ENCODE measurements at places on chromosomes 7 and 10. TPM values are rescaled to one million over a fixed set of nuclear protein-coding genes. Genes with fewer than 3 reads are reported as not detected.

DNA sequence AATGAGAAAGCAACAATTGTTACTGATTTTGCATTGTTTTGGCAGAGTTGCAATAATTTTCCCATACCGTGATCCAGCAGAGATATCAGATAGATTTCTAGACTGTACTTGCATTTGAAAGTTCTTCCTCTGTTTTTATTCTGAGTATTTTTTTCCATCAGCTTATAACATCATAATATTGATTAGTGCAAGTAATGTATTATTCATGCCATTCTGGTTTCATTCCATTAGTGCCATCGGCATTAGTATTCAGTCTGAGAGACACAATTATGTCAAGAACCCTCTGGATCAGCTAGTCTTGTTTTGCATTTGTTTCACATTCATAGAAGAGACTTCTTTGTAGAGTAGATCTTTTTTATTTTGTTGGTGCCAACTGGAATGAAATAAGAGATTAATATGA, 304.0 kb downstream of the BBS9 start:
- no peak for DNase-seq

- DNase-seq = no peak
Measured at GRCh38 chr7:26052706-26053105, 99.3 kb upstream of the NFE2L3 start.

DNA sequence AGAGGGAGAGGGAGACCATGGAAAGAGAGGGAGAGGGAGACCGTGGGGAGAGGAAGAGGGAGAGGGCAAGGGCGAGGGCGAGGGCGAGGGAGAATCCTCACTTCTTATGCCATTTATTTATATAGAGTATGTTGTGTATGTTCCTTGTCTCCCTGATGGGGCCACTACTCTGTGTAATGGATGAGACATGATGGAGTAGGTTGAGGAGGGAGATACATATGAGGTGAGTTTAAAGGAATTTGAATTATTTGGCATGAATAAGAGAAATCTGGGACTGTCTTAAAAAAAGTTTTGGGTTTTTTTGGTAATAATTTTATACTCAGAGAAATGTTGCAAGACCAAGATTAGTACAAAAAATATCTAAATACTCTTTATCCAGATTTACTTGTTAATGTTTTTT, 20.1 kb downstream of the CCSER2 start:
- no peak for DNase-seq

DNA sequence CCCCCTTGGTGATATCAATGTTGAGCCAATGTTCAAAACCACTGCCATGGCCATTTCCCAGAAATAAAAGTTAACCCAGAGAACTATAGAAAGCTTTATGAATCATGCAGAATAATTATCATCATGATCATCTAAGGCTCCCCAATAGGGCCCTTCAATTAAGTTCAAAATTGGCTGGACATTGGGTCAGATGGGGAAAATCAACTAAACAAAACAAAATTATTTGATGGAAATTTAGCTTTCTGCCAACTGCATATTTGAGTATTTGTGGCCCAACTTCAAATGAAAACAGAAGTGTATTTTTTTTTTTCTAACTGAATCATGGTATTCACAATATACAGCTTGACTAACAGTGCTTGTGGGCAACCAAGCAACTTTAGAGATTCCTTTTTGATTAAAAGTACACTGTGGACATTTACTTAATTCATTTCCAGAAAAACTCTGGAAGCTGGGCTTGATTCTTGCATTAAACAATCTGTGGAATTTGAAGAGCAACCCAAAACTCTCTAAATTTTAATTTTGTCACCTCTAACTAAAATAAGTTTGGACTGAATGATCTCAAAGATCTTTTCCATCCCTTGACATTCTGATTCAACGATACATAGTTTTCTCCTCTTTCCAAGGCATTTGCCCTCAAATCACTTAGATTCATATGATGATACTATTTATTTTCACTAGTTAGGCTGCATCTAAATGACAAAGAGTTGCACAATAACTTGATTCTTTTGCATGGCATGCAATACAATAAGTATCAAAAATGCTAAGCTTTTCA, 203.2 kb downstream of the AHR start:
- no peak for DNase-seq

DNA sequence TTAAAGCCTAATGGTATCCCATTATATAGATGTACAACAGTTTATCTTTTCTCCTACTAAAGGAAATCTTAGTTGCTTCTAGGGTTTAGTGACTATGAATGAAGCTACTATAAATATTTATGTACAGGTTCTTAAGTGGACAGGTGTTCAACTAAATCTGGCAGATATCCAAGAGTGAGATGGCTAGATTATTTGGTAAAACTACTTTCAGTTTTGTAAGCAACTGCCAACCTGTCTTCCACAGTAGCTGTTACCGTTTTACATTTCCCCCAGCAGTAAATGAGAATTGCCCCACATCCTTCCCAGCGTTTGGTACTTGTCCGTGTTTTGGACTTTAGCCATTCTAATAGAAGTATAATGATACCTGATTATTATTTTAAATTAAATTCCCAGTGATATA, 144.9 kb upstream of the MAGI2 start:
- no peak for DNase-seq

- no peak for DNase-seq
Measured at GRCh38 chr10:95214369-95214768, 20.3 kb downstream of the ACSM6 start.

- no peak for DNase-seq
Measured at GRCh38 chr7:7971308-7972040, 2.9 kb downstream of the GLCCI1 start.

GRCh38 chr10:84191106-84191505, 3.2 kb upstream of the CDHR1 start:
- DNase-seq = no peak

DNA sequence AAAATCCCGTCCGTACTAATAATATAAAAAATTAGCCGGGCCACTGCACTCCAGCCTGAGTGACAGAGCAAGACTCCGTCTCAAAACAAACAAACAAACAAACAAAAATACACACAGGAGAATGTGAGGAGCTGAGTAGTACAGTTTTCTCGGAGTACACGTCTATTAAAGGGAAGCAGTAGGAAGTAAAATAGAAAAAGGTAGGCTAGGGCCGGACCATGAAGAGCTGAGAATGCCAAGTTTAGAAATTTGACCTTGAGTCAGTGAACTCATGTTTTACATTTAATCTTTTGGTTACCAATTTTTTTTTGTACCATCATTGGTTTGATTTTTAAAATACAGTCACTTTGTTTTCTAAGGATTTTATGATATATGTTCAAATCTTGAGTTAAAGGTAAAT, 64.1 kb downstream of the KAT6B start:
- no peak for DNase-seq

C10orf53 gene
- not detected for total RNA-seq

CCL24 gene
- total RNA-seq = not detected

ZNF239 gene
- total RNA-seq = 4.2 TPM

PALD1 gene
- total RNA-seq = 4.1 TPM

ANKRD61 gene
- total RNA-seq = not detected

PON2 gene
- 92.1 TPM for total RNA-seq

CRYGN gene
- total RNA-seq = not detected

SH2D4B gene
- not detected for total RNA-seq

SPDYE6 gene
- not detected for total RNA-seq

CACNB2 gene
- 0.10 TPM for total RNA-seq

SMNDC1 gene
- total RNA-seq = 24.9 TPM

All from chondrocyte (in vitro differentiated cells).